ENCODE measurements at places on chromosomes 4 and X.

DNA sequence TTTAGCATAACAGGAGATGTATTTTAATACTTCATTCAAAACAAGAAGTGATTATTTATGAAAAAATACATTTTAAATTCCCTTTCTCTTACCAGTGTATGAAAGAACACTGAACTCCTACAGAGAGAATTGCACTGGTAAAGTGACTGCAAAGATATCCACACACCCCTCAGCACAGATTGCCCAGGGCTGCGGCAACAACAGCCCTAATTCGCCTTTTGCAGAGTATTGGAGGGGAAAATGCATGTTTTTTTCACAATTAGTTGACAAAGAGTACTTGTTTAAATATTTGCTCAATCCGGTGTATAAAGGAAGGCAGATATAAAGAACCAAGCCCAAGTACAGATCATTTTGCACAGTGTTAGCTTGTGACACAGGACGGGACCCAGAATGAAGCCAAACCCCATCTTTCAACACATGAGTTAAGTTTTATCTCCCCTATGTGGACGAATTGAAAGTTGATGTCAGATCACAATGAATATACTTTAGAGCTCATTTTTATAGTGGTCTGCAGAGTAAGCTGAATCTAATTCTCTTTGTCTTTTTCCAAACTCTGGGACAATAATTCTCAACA is 551.4 kb upstream of the IGFBP7 start:
- no peak for DNase-seq

DNA sequence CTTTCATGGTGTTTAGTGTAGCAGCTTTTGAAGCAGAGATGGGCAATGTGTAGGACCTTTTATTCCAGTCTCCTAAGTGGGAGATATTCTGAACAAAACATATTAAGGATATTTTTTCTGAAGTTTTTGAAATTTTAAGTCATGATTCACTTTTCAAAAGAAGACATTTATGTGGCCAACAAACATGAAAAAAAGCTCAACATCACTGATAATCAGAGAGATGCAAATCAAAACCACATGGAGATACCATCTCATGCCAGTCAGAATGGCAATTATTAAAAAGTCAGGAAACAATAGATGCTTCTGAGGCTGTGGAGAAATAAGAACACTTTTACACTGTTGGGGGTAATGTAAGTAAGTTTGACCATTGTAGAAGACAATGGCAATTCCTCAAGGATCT is 76.0 kb downstream of the FAT4 start:
- DNase-seq = no peak

DNA sequence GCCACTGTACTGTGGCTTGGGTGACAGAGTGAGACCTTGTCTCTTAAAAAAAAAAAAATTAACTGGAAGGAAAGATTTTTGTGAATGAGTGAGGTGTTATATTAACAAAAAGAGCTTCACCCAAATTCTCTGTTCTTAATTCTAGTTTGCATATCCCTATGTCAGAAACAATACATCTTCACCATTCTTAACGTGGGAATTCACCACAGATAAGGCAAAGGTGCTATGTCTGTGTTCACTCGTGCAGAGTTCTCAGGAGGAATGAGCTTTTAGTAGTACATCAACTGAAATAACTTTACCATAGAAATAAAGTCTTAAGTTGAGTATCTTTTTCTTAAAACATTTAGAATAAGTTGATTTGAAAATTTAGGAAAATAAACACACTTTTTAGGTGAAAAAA is 135.1 kb downstream of the RAPGEF2 start:
- no peak for DNase-seq

DNA sequence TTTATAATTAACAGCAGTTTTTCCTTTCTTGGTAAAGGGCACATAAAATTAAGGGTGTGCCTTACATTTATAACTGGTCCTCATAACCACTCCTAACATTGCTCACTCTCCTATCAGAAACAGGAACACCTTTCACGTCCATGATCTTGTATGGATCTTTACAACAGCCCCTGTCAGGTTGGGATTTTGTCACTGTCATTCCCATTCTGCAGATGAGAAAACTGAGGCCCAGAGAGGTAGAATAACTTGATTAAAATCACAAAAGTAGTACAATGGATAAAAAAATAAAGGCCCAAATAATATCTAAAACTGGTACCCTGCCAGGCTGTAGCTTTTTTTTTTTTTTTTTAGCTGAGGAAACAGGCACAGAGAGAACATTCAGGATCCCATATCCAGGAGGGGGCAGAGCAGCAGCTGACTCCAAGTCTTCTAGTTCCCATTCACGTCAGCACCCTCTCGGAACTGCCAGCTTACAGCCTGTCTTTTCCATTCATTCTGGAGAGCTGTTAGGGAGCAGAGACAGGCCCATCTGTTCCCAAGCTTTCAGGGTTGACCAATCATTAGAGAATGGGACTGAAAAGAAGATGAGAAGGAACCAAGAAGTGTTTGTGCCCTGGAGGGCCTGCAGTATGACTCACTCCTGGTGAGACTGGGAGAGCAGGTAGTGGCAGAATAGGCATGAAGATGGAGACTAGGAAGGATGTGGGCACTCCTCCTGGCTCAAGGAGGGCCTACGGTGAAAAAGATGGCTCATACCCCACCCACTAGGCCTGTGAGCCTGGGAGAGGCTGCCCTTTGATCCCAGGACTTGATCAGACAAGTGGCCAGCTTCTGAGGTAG is 7.3 kb downstream of the SUV39H1 start:
- DNase-seq = no peak
